Stimulated activated CD8-positive, alpha-beta memory T cell treated with anti-CD3 and anti-CD28 coated beads, Interleukin-2, amount 100 ng/mL, for 1 hour (primary cell): ENCODE measurements at places on chromosomes 3 and 15.

GRCh38 chr15:70195587-70196305, 98.0 kb upstream of the TLE3 start:
- no peak for DNase-seq

DNA sequence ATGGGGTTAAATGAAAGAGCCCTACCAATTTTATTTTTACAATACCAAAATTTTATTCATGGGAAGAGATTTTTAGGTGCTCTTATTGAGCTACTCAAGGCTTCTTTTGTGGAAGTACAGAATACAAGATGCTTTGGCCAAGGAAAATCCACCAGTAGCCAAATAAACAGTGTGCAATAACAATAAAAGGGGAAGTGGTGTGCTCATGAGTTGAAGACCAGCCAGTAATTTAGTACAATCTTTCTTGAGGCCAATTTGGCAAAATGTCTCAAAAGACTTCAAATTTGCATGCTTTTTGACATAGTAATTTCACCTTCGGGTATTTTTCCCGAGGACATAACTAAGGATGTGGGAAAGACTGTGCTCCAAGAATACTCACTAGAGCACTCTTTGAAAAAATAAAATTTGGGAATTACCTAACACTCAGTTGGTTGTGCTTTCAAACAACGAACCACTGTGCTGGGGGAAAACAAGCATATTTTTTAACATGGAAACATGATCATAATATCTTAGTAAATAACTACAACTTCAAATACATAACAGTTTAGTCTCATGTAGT, 294.0 kb downstream of the DIPK2A start:
- no peak for DNase-seq

DNA sequence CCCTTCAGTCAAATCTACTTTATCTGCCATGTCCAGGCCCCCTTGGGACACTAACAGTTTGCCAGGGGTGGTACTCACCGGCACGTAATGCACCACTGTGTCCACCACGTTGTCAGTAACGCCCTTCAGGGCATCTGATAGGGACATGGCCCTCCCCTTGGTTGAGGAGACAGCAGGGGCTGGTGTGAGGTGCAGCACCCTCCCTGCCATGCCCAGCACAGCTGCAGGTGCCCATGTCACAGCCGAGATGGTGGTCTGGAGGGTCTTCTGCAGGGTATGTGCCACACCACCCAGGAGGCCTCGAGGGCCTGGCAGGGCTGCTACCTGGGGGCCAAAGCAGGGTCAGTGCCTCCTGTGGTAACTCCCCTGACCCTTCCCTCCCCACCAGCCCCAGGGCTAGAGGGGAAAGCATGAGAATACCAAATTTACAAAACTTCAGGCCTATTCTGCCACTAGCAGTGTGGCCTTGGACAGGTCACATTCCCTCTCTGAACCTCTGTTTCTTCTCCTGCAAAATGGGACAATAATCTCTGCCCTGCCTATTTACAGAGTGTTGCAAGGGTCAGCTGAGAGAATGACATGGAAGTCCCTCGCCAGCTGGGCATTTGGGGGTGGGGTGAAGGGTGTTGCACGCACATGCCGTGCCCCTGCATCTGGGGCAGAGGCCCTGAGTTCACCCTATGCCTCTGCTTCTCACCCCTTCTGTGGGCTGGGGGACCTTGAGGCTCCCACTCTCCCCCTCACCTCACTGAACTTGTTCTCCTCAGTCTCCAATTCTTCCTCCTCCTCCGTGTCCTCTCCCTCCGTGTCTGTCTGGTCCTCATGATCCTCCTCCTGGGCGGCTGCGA, 11.8 kb upstream of the KIF7 start:
- DNase-seq: no peak

GRCh38 chr3:16290007-16290826, 25.2 kb downstream of the OXNAD1 start:
- peak; percentile 20 for DNase-seq

DNA sequence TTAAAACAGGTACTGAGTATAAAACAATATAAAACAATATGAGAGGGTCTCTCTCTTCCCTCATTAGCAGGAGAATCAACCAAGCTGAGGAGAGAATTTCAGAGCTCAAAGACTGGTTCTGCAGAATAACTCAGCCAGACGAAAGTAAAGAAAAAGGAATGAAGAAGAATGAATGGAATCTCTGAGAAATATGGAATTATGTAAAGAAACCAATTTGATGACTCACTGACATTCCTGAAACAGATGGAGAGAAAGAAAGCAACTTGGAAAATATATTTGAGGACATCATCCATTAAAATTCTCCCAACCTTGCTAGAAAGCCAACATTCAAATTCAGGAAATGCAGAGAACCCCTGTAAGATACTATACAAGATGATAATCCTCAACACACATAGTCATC, 630.9 kb downstream of the PYDC2 start:
- DNase-seq: no peak

DNA sequence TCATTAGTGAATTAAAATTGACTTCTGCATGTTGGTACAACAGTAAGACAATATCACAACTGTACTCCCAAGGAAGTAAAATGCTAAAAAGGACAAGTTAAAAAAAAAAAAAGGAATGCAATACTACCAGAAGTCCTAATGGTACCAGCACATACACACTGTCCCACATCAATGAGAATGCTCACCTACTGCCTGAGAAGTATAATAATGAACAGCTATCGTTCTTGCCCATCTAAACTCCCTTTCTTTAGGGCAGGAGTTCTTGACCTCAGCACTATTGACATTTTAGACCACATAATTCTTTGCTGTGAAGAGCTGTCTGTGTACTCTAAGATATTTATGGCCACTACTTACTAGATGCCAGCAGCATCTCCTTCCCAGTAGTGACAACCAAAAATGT, 651.7 kb downstream of the FHIT start:
- DNase-seq: no peak

DNA sequence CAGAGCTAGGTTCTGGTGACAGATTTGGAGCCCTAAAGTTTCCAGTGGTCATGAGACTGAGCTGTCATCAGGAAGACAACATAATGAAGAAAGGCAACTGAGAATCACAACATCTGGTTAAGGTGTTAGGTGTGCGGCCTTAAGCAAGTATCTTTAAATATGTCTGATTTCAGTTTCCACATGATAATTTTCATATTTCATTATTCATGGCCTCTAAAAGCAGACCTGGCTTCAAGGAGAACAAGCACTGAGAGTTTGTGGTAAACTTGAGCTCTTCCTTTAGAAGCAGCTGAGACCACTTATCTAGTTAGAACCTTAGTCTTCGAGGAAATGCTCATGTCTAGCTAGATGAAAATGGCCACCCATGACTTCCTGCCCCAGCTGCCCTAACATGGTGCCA, 25.7 kb upstream of the MYLK start:
- no peak for DNase-seq

DNA sequence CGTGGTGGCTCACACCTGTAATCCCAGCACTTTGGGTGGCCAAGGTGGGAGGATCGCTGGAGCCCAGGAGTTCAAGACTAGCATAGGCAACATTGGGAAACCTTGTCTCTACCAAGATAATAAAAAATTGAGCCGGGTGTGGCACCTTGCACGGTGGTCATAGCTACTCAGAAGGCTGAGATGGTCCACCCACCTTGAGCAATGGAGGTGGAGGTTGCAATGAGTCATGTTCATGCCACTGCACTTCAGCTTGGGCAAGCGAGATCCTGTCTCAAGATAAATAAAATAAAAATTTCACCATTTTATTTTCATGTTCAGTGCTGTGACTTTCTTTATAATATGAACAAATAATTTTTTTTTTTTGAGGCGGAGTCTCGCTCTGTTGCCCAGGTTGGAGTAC, 12.5 kb downstream of the MAPK6 start:
- no peak for DNase-seq

DNA sequence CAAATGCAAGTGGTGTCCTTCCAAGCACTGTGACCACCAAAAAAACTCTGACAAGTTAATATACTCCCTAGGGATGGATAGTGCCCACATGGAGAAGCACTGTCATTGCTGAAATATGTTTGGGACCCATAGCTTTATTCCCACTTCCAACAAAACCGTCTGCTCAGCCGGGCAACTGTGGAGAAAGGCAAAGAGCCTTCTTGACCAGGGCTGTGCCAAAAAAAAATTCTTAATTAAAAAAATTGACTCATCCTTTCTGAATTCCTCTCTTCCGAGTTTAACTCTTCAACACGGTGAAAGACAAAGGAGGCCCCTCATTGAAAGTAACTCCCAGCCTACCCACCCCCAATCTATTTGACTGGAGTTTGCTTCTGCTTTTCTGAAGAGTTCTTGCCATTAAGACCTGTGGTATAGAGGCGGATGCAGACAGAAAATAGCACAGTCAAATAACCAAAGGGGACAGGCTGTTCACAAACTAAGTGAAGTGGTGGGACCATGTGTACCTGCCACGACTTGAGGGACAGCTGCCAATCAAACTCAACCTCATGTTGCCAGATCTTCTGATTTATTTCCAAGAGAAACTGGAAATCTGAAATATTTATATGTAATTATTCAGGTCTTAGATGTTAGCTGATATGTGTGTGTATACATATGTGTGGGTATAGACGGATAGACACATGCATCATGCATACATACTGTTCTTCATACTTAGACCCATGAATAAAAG, 135.4 kb upstream of the PFN2 start:
- DNase-seq: no peak

- no peak for DNase-seq
Measured at GRCh38 chr3:115681736-115682135, 58.4 kb downstream of the GAP43 start.

DNA sequence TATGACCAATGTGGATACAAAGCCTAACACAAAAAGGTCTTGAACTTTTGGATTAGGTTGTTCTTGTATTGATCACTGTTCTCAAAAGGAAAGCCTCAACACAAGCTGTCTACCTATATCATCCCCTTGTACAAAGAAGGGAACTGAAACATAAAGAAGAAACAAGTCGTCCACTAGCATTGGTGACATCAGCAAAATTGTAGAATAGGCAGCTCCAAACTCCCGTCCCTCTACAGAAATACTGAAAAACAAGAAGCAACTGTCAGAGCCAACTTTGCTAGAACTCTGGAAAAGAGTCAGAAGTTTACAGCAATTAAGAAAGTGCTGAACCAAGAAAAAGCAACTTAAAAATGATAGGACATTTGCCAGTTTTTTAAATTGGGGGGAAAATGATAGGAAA, 7.5 kb upstream of the NR1I2 start:
- no peak for DNase-seq

GRCh38 chr3:59266551-59266950, 216.7 kb upstream of the CFAP20DC start:
- DNase-seq: no peak

- DNase-seq: no peak
Measured at GRCh38 chr3:90062631-90063200, 955.3 kb downstream of the EPHA3 start.

GRCh38 chr3:158717576-158717975, 14.7 kb downstream of the RARRES1 start:
- DNase-seq: no peak

DNA sequence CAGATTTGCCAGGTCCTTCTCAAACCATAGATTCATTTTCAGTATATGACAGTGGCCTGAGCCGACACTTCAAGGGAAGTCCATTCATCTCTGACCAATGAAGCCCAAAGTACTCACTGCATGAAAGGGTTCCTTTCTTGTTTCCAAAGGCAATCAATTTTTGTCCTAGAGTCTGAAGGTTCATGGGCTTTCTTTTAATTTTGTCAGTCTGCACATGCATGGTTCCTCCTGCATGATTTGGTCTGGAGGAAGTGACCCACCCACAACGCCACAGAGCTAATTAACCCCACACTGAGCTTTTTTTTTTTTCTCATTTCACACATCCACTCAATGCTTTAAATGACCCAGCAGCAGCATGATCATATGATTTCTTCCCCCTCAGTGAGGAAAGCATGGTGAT, 216.4 kb downstream of the TIGIT start:
- no peak for DNase-seq

DNA sequence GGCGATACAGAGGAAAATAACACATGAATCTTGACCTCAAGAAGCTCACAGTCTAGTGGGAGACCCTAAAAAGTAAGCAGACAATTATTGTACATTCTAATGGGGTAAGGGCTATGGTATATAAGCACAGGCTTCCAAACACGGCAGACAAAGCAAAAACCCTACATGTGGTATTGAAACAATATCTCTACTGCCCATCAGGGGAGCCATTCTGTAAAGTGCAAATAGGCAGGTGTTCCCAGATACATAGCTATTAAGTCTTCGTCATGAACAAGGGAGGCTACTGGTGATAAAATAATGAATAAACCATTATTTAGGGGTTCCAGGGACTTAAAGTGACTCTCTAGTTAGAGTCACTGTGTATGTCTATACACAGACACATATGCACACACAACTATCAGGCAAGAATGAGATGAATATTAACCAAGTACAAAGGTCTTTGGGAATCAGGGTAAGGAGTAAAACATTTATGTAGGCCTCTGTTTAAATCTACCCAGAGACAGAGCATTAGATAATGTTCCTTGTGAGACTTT, 38.7 kb upstream of the ASB14 start:
- no peak for DNase-seq

GRCh38 chr3:187679638-187680396, 9.6 kb upstream of the SST start:
- DNase-seq: peak; percentile 27

DNA sequence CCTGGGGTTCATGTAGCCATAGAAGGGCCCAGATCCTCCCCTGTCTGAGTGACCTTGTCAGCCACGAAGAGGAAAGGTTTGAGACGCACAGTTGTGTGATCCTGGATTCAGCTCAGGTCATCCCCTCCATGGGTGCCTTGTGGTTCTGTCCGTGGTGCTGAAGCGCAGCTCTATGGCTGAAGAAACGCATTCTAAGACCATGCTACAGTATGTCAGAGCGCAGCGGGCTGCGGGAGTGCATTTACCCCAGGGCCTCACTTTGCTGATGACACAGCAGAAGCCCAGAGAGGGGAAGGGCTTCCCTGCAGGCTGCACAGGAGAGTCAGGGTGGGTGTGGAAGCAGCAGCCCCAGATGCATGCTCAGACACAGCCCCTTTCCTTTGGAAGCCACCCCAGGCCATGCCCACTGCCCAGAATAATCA, 68.8 kb upstream of the IQSEC1 start:
- DNase-seq: no peak

DNA sequence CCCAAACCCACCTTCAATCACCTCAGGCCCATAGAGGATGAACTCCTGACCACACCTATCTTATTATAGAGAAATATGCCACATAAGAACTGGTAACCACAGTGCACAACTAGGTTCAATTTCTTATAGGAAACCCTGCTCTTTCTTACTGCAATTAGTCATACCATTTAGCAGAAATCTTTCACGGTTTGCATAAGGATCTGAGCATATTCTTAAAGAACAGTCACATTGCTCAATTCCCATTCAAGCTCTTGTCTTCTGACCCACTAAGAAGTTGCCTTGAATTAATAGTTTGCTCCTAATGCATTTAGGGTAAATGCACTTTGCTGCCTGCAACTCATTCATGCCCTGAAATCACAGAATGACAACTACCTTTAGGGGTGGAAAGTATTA, 9.2 kb downstream of the ERC2 start:
- no peak for DNase-seq

DNA sequence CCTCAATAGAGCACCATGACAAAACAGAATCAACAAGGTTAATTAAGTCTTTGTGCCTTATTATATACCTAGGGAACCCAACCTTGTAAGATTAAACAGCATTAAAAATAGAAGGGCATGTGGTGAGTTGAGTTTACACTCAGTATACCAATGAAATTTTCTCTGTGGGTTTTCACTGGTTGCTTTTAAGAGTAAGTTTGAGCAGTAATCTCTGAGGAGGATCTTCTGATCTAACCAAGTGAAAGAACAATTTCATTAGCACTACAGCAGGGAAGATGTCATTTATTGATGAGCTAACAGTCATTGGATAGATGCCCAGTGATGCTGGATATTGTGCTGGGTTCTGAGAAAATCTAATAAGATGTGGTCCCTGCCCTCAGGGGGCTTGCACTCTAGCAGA, 26.9 kb upstream of the AKAP13 start:
- DNase-seq: no peak
